Stimulated activated CD4-positive, alpha-beta T cell treated with anti-CD3 and anti-CD28 coated beads, Interleukin-15, amount 100 ng/mL, for 1 hour (primary cell): ENCODE measurements at places on chromosomes 7 and 10.

GRCh38 chr7:133932591-133932990 is 194.5 kb upstream of the LRGUK start:
- no peak for DNase-seq

- no peak for DNase-seq
Observed at GRCh38 chr7:30778255-30779025, 7.2 kb downstream of the MINDY4 start.

GRCh38 chr7:74473116-74473515 is 19.4 kb downstream of the GTF2IRD1 start:
- no peak for DNase-seq

DNA sequence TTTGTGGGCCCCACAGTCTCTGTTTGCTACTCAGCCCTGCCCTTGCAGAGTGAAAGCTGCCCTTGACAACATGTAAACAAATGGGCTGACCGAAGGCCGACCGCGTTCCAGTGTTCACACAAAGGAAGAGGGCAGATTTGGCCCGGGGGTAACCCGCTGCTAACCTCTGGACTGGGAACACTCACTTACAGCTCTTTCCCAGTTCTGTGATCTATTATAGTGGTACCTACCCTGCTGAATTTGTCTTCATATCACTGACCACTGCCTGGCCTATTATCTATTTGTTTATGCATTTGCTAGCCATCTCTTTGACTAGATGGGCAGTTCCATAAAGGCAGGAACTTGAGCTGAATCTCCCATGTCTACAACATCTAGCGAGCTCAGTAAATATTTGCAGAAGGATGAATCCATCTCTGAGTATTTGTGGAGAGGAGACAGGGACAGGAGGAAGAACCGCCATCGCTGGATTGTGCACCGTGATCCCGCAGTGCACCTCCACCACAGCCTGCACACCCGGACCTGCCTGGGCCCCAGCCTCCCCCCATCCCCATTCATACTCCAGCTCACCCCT is 15.2 kb downstream of the SLC29A3 start:
- no peak for DNase-seq

DNA sequence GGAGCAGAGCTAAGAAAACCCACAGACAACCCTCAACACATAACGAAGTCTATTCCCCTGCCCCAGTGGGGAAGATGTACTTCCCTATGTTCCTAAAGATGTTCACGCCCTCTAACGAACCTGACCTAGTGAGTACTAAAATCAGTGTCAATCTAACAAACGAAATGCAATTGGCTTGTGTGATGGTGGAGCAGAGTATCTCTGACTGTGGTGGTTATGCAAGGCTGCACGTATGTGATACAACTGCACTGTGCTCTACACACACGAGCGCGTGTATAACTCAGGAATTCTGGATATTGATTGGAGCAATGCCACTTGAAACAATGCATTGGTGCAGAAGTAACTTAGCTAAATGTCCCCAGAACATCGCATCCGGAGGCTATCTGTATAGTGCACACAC is 1.3 kb downstream of the ANKRD16 start:
- no peak for DNase-seq

DNA sequence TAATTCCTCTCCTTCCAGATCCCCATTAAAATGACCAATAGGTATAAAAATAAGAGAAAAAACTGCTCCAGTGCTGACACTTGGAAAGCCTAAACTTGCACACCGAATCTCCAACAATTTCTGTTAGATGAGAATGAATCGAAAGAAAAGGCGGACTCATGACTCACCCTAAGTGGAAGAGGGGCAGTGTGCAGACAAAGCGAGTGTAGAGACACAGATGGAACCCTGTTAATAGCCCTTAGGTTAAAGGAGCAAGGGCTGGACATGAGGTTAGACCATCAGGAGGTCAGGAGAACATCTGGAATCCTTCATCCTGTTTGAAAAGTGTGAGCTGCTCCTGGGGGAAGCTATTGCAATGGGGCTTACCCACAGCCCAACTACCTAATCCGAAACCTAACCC is 103.4 kb upstream of the GLI3 start:
- DNase-seq = no peak

GRCh38 chr10:81576336-81576735 is 298.7 kb upstream of the NRG3 start:
- DNase-seq = no peak

DNA sequence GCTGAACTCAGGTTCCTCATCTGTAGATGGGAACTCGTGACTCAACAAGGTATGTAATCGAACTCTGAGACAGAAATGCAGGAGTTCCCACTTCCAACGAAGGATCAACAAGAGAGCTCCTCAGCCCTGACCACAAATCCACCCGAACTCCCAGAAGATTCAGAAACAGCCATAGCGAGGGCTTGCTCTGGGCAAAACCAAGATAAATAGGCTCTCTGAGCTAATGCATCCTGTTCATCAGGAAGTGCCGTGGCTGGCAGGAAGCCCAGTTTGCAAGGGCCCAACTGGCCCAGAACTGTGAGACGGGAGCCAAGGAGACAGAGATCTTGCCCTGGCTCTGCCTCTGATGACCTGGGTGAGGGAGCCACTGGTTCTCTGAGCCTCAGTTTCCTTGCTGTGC is 141.7 kb upstream of the PFKP start:
- DNase-seq = no peak

DNA sequence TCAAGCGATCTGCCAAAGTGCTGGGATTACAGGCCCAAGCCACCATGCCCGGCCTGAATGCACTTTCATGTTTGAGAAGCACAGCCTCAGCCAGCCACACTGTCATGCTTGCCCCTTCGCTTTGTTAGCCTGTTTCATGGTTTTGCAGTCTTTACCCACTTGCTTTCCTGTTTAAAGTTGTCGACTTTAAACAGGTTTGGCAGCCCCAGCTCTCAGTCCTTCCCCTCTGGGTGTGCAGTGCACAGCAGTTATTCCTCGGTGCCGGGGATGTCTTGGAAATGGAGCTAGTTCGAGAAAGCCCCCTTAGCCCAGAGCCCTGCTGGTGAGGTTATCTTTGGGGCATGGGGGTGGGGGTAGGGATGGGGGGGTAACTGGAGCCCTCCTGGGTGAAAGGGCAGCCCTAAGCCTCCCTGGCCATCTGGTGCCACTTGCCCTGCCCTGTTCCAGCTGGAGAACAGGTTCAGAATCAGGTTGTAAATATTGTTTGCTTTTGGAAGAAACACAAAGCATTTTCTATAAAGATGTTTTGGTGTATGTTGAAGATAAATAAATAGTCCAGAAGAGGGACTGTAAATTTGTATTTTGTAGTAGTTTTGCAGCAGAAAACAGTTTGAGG is 14.8 kb downstream of the TSPAN14 start:
- no peak for DNase-seq

DNA sequence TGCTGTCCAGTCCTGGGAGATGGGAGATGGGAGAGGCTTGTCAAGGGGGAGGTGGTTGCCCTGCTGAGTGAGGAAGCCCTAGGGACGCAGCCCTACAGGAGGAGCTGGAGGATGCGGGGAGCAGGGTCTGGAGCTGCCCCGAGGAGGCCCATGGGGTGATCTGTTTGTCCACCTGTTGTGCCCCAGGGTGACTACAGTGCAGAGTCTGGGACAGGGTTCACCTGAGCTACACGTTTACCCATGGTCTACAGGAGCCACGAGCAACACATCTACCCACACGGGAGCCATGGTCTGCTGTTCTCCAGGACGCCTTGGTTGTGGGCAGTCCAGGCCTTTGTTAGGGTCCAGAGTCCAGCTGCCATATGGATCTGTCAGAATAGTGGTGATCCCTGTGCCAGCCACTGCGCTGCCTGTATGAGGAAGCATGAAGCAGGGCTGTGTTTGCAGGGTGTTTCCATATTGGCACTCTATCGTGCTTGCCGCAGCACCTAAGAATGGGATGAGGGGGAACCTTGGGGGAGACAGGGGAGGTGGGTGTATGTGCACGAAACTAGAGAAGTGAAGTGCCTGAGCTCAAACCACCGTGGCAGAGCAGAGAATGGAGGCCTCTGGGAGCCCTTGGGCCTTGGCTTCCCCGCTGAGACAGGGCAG is 23.7 kb downstream of the ZNF775 start:
- no peak for DNase-seq

DNA sequence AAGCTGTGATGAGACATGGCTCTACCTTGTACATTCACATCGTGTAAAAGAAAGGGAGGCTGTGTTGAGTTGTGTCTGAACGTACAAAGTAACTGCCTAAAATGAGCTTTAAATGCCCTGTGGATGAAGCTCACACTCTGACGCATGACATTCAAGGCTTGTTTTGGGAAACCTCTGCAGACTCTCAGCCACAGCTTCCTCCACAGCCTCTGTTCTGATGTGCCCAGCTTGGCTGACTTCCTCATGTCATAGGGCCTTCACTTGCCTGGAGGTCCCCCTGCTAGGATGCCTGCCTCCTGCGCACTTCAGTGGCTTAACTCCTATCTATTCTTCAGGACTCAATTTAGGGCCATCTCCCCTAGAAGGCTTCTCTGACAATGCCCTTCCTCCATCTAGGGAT is 230.0 kb upstream of the HABP2 start:
- no peak for DNase-seq

DNA sequence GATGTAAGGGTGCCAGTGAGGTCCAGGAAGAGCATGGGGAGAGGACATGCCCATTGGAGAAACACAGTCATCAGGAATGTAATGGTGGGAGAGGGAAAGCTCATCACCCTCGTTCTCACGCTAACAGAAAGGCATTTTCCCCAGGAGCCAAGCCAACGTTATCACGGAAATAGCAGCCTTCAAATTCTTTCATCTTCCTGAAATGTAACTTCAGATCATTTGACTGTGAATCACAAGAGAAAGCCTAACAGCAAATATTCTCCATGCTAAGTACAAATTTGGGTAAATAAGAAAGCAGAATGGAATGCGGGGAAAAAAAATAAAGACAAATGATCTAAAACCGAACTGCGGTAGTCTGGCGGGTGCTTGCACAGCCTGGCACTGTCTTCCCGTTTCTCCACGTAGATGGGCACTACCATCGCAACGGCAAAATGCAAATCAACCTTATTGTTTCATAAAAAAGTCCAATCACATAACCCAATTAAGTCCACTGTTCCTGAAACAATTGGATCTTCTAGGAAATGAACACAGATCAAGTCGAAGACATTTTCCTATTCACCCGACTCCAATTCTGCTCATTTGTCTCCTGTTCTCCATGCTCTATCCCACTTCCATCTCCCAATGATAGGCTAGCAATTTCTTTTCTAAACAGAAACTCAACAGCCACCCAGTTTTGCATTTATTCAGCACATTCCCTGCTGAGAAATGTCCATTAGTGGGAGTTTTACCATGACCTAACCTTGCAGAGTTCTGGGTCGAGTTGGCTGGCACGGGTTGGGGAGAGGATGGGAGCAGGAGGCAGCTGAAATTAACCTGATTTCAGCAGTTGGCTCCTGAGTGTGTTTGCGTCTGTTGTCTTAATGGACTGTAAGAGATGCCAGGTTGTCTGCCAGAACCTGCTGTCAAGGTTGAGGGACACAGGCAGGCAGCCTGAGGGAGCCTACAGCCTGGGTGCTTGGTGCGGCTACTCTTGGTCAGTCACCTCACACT is 74.6 kb upstream of the FRMD4A start:
- DNase-seq = no peak

DNA sequence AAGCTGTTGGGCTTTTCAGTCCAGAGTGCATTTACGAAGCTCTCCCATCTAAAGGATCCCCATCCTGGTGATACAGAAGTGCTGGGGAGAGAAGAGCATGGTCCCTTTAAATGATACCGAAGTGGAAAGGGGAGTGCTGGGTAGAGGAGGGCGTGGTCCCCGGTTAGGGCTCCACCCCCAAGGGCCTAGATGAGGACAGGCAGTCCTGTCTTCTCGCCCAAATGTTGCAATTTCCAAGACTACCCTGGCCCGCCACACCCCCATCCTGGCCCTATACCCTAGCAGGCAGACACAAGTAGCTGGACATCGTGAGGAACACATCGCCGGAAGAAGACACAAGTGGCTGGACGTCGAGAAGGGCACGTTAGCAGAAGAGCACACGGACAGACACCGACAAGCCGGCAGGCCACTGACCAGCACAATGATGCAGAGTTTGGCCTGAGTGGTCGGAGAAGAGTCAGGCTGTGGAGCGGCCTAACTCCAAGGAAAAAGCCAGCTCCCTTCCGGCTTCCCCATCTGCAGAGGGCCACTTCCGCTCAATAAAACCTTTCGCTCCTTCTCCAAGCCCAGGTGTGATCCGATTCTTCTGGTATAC is 439.5 kb upstream of the NRP1 start:
- no peak for DNase-seq

- no peak for DNase-seq
Observed at GRCh38 chr7:155914341-155914740, 102.1 kb upstream of the SHH start.

GRCh38 chr10:27344568-27345454 is 104.2 kb upstream of the ACBD5 start:
- no peak for DNase-seq

- DNase-seq = no peak
Observed at GRCh38 chr7:75823198-75823910, 9.7 kb upstream of the CCL24 start.

GRCh38 chr7:129858490-129858889 is 94.3 kb downstream of the UBE2H start:
- DNase-seq = no peak

GRCh38 chr10:70585578-70586169 is 16.9 kb downstream of the PRF1 start:
- DNase-seq = no peak

- no peak for DNase-seq
Observed at GRCh38 chr7:111086532-111086931, 4.4 kb upstream of the LRRN3 start.

DNA sequence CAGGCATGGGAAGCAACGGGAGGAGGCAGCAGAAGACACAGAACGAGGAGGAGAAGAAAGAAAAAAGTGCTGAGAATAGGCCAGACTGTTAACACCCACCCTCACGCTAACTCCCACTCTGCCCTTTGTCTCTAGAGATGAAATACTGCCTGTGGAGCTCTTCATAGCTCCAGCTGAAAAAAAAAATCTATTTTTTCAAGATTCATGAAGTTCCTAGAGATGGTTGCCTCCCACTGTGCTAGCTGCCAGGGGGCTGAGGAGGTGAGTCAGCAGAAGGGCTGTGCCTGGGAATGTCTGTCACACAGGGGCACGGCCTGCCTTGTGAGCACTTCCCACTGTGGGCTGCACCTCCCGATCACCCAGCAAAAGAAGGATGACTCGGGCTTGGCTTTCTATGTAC is 144.5 kb downstream of the RNF216 start:
- no peak for DNase-seq

- DNase-seq = no peak
Observed at GRCh38 chr10:113921561-113922370, 67.3 kb downstream of the NHLRC2 start.

- DNase-seq = no peak
Observed at GRCh38 chr10:45374350-45375052, 485 bp downstream of the ALOX5 start.

DNA sequence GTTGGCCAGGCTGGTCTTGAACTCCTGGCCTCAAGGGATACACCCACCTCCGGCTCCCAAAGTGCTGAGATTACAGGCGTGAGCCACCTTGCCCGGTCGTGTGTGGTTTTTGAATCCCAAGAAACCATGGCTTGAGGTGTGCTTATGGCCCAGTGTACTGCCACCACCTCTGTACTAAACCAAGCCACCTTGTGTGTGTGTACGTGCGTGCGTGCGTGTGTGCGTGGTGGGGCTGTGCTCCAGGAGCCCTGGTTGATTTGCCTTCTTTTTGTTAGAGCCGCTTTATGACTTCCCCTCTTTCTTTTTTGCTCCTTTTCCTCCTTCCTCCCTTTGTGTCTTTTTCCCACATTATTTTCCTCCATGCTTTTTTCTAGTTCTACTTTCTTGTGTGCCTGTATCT is 121.4 kb downstream of the CAMK1D start:
- DNase-seq = no peak
